ENCODE measurements at places on chromosomes 13 and 19. TPM values are rescaled to one million over a fixed set of nuclear protein-coding genes. Genes with fewer than 3 reads are reported as not detected.
A peak's percentile ranks its signal among the peaks of the same experiment; 100 is the strongest.

GRCh38 chr13:40113643-40114304, 458.3 kb downstream of the COG6 start:
- no peak for DNase-seq

DNA sequence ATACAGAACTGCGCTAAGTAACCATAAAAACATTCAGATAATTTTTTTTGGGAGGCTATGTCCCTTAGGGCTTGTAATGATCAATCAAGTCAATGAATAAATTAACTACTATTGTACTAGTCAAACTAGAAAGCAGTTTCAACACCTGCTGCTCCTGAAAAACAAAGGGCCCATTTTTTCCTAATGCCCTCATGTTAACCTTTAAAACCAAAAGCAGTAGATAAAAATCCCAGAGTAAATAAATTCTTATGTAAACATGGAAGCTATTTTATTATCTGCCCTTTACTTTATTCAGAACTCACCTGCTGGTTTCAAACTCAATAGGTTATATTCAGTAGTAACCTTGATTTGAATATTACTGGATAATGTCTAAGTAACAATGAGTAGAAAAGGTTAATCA, 159.5 kb upstream of the STARD13 start:
- DNase-seq = no peak

- peak; percentile 51 for DNase-seq
These were observed at the start of gene TBXA2R for GRCh38 chr19:3606690-3607289. TBXA2R (minus strand) TSS chr19:3606875; CDS start chr19:3600634, 6,241 bp downstream.

- DNase-seq = no peak
These were observed 1.7 kb upstream of the FKRP start for GRCh38 chr19:46744005-46744691.

Gene PRR12
- polyA plus RNA-seq = 11.6 TPM

Gene PNMA8B
- polyA plus RNA-seq = not detected

Measured in muscle of arm (tissue), 14 donors.